Skeletal muscle cell (primary cell): ENCODE measurements at places on chromosomes 2 and 18.

DNA sequence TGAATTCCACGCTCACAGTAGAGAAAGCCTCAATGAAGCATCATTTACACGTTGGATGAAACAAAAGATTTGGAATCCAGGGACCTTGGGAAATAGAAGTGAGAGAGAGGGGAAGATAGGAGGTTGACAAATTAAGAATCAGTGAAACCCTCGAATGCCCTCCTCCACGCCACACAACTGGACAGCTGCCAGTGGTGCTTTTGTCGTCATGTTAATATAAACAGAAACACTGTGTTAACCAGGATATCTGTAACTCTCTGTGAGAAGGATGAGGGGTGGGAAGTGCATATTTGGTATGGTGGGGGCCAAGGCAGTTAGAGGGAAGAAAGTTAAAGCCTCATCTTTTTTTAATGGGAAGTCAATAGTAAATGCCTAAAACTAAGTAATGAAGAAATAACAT is 108.7 kb downstream of the GFPT1 start:
- DNase-seq = no peak

DNA sequence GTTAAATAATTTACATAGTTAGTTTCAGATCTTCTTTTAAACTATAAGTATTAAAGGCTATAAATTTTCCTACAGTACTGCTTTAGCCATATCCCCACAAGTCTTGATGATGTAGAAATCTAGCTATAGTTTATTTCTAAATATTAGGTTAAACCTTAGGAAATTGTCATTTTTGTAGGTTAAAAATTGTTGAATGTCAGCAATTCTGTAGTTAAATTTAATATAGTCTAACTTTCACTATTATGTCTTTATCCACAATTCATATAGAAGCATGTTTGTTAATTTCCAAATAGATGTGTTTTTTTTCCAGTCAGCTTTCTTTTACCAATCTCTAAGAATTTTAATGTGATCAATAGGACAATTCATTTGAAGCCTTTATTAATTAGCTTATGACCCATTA is 199.7 kb downstream of the ETAA1 start:
- DNase-seq = no peak

GRCh38 chr2:110770959-110771431 is 38.6 kb downstream of the ACOXL start:
- peak; percentile 32 for DNase-seq

- DNase-seq = no peak
Measured at GRCh38 chr2:28049416-28049815, 158.9 kb downstream of the BABAM2 start.

DNA sequence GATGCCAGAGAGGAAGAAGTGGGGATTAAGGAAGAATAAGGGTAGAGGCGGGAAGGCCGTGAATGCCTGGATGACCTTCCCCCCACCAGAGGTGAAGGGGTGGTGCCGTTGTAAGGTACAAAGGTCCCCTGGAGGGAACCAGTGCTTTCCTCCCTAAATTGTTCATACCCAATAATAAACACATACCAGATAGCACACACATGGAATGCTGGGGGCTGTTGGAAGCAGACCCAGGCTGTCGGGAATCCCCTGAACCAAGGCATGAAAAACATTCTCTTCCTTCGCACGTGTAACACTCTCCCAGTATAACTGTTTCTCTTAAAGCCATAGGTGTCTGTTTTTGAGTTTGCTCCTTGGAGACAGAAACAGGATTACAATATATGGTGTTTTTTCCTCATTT is 107.1 kb upstream of the CTAGE1 start:
- no peak for DNase-seq

GRCh38 chr2:238643400-238643907 is 204.4 kb upstream of the TWIST2 start:
- DNase-seq = no peak

DNA sequence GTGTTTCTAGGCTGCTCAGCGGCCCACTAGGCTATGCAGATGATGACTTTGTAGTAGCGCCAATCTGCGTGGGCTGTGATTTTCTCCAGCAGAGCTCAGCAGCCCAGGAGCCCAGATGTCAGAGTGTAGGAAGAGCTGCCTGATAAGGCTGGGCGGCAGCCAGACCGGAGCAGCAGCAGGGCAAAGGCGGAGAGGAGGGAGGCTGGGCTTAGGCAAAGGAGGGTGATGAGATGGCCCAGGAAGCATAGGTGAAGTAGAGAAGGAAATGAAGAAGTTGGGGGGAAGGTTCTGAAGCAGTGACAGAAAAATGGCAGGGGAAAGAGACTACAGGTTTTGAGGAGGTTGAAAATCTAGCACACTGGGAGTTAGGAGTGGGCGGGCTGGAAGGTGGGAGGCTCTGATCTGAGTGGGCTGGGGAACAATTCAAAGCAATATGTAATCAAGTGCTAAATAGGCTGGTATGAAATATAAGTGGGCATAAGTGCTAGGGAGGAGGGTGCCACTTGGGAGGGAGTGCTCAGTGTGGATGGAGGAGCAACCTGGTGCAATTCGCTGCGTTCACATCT is 50.6 kb upstream of the STPG4 start:
- no peak for DNase-seq

- no peak for DNase-seq
Measured at GRCh38 chr18:36593001-36593400, 235.8 kb downstream of the TPGS2 start.

DNA sequence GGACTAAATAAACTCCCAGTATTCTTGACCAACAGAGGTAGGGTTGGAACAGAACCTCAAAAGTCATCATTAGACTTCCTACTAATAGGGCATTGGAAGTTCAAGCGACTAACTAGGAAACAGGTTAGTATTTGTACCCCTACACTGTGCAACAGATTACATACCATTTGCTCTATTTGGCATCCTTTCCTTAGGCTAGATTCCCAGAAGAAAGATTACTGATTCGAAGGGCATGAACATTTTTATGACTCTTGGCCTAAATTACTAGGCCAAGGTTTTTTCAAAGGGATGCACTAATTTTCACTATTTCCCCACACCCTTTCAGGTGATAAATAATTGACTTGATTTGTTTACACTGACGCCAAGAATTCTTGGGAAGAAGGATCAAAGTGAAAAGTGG is 104.8 kb upstream of the CYP1B1 start:
- no peak for DNase-seq

- DNase-seq = no peak
Measured at GRCh38 chr2:8714283-8714682, 32.4 kb downstream of the ID2 start.

GRCh38 chr2:229901819-229902218 is 20.0 kb downstream of the TRIP12 start:
- DNase-seq = no peak

DNA sequence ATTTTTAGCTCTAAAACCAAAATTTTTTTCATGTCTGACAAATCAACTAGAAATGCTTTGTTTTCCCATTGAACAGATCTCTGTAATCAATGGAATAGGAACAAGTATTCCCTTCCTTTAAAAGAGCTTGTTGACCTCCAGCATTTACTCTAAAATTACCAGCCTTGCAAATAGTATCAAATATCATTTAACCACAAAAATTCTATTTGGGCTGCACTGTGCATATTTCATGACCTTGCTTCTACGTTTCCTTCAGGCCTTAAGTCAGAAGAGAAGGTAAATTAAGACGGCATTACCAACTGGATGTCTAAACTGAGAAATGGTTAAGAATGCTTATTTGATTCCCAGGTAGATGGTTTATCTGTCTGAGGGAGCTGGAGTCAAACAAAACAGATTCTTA is 33.3 kb upstream of the NRXN1 start:
- no peak for DNase-seq

GRCh38 chr2:128425216-128425615 is 106.5 kb upstream of the HS6ST1 start:
- DNase-seq = no peak

DNA sequence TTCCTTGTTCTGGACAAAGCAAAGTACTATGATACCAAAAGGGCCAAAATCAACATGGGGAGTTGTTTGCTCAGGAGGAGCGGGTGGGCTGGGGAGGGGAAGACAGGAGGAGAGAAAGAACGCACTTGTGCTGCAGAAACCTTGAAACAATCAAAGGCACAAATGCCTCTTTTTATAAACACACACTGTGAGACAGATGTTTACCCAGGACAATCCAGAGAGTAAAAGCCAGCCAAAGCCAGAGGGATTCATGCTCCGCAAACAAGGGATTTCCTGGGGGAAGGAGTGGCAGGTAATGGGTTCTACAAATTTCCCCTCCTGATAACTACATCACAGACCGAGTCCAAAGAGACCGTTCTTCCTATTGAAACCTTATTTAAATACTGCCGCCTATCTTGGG is 323.5 kb upstream of the SKOR2 start:
- no peak for DNase-seq

- DNase-seq = no peak
Measured at GRCh38 chr2:24403168-24403831, 43.0 kb upstream of the ITSN2 start.

DNA sequence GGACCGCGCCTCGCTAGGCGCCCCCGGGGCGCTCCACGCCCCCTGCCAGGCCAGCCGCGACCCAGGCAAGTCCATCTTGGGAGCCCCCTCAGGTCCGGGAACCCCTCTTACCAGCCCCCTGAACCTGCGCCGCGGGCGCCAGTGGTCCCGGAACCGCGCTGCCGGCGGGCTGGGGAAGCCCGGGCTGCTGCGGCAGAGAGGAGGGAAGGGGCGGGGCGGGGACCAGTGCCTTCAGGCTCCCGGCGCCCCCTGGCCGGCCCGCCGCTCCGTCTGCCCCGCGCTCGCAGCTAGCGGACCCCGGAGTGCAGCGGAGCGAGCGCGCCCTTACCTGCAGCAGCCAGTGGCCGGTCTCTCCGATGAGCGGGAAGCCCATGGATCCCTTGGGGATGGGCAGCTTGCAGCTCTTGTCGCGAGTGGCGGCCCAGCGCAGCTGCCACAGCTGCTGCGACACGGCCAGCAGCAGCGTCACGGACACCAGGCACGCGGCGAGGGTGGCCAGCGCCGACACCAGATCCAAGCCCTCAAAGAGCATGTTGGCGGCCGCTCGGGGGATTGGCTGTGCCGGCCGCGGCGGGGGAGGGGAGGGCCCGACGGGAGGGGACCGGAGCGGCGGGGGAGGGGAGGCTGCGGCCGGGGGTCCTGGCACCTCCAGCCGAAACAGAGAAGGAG is at the start of gene CYP26B1:
Gene CYP26B1 (minus strand): TSS at position 560 of the 669 bp plus-strand sequence. CDS start 28 bp downstream, at position 532.
- no peak for DNase-seq

DNA sequence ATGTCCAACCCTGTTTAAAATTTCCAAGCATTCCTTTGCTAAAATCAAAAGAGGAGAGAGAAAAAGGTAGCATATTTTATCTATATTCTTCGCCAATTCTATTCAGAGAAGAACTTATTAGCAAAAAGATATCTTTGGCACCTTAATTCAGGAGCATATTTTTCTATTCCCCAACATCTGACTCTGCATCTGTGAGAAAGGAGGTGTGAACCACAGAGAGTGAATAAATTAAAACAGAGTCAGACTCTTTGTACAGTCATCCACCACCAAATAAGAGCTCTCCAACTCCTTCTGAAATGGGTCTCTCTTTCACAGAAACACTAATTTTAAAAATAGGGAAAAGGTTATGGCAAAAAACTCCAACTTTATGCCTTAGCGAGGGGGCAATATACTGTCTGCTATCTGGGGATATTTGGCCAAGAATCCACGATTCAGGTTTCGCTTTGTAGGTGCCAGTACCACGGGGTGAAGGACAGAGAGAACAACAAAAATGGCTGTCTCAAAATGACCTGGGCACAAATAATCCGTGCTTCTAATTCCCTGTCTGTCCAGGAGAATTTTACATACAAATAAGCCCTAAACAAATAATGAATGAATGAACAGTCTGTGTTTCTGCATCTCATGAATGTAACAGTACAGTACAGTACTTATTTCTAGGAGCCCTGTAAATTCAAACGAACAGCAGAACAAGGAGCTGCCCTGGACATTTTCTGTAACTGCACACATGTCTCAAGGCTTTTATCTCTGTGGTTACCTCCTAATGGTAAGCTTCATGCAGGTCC is 43.4 kb downstream of the EPB41L3 start:
- no peak for DNase-seq

GRCh38 chr18:36757081-36757480 is 71.7 kb downstream of the TPGS2 start:
- no peak for DNase-seq

- no peak for DNase-seq
Measured at GRCh38 chr2:235088496-235088921, 136.7 kb downstream of the SH3BP4 start.

- no peak for DNase-seq
Measured at GRCh38 chr2:8049851-8050571, 631.8 kb upstream of the ID2 start.

GRCh38 chr18:7918701-7919100 is 351.6 kb downstream of the PTPRM start:
- no peak for DNase-seq

GRCh38 chr2:132776287-132776686 is 106.3 kb upstream of the LYPD1 start:
- DNase-seq = no peak

GRCh38 chr2:59296279-59296678 is 1055.2 kb upstream of the FANCL start:
- no peak for DNase-seq

- no peak for DNase-seq
Measured at GRCh38 chr2:237691029-237691907, 63.9 kb downstream of the LRRFIP1 start.

DNA sequence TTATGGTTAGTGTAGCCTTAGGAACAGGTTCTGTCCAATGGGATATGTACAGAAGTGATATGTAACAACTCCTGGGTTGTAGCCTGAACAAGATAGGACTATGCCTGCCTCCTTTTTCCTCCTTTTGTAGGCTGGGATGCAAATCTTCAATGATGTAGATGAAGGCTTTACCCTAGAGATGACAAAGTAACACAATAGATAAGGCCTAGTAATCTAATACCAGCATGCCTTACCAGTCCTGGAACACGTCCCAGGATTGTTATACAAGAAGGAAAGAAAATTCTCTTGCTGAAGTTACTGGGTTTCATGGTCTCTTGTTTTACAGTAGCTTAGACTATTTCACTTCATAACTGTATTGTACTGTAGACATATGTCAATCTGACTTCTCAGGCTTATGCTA is 192.1 kb downstream of the OTX1 start:
- DNase-seq = no peak

GRCh38 chr2:54609647-54610046 is 113.8 kb upstream of the EML6 start:
- no peak for DNase-seq

DNA sequence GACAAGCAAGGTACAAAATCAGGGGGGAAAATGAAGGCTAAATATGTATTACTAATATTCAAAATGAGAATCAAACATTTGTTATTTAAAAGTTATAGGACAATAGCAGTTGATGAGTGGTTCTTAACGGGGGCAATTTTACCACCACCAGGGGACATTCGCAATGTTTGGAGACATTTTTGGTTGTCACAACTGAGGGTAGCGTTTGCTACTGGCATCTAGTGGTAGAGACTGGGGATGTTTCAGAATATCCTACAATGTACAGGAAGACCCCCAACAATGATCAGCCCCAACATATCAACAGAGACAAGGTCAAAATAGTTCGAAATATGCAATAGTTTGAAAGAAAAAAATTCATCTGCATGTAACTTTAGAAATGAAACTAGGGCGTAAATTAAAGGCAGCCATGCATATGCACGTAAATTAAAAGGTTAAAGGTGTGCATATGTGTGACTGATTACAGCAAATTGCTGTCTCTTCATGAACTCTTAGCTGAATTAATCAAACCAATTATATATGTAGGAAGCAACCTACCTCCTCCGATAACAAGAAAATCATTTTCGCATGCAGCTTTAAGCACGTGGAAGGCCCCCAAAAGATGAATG is 61.2 kb upstream of the CUL3 start:
- no peak for DNase-seq

GRCh38 chr18:50651334-50651733 is 91.4 kb downstream of the MAPK4 start:
- DNase-seq = no peak
